ENCODE measurements at places on chromosomes 5 and 9.

DNA sequence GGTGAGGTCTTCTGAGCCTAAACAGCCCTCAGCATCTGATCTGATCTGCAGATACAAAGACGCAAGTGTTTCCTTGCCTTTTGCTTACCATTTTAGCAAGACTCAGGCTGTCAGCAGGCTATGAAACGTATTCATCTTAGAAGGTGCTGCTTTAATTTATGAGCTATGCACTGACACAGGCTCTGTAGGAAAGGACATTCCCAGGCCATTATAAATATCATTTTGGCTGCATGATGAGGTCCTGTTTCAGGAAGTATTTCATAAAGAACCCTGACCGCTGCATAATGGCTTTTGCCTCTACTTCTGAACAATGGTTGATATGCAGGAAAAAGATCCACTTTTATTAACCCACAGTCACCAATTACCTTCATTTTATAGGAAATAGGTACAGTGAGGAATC is 98.4 kb upstream of the CAST start:
- DNase-seq = no peak

- DNase-seq = no peak
These were observed 18.0 kb upstream of the CAPSL start for GRCh38 chr5:35956429-35956828.

DNA sequence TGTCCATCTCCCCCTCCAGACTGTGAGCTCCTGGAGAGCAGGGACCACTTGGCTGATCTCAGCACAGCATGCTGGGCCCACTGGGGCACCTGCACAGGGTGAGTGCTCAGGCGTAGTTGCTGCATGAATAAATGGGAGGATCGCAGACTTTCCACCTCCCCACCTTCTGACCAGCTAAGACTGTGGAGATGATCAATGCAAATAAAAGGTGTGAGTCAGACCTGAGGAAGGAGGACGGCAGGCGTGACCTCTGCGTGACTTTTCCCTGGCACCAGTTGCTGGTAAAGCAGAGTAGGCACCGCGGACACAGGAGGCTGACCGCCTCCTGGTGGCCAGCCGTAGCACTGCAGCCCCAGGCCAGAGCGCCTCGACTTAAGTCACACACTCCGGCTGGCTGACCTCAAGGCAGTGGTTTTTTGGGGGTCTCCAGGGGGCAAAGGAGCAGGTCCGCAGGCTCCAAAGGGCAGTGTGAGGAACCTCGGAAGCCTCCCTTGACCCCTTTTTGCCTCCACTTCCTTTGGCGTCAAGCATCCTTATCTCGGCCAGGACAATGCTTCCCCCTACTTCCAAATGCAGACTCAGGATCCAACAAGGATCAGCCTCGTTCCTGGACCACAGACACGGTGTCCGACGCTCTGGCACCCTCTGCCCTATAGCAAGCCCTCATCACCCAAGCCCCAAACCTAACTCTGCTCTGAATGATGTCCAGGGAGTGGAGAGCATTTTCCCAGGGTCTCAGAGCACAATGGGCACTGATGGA is 12.7 kb upstream of the TDRD7 start:
- peak; percentile 23 for DNase-seq

DNA sequence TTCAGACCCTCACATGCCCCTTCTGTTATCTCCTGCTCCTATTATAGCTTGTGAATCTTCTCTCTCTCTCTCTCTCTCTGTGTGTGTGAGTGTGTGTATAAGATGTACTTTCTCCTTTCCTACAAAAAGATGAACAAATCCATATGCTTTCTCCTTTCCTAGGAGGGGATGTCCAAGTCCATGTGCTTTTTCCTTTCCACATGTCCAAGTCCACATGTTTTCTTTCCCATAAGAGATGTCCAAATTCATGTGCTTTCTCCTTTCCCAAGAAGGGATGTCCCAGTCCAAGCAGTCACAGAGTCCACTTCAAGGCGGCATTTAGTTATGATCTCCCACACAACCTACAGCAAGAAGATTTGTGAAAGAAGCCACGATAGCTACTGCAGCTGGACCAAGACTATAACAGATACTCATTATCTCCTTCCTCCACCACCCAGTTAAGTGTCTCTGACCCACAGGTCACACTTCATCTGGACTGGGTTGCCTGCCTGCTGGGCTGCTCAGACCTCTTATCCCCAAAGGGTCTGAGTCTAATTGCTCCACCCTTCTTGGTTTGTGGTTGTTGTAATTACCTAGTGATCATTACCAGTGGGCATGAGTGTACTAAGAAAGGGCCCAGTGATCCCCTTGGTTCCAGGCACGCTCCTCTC is 18.4 kb upstream of the FOXI1 start:
- no peak for DNase-seq

DNA sequence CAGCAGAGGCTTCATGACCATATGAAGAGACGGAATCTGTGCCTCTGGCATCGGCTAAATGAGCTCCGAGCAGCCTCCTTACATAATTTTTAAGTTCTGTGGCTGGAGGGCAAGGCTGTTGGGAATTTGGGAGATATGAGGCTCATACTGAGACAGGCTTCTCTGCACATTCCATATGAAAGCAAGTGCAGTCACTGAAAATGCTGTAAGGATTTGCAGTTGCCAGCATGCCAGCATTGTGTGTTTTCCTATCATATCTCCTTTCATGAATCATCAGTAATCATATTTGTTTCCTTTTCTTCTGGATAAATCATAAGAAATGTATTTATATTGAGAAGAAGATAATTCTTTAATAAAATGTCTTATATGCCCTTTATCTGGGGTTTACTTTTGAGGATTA is 775.4 kb downstream of the SEMA5A start:
- no peak for DNase-seq

DNA sequence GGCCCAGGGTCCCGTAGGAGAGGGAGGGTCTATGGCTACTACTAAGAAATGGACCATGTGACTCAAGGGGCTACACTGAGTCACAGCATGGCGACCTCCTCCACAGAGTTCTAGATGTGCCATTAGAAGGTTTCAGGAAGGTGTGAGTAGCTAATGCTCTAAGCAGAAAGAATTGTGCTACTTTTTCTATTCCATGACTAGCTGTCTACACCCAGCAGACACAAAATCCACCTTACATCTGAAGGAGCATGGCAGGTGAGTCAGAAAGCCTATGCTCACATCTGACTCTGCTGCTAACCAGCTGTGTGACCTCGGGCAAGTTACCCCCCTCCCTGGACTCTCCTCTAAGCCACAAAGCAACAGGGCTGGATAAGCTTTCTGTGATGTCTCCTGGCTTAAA is 14.4 kb upstream of the MEIKIN start:
- no peak for DNase-seq
